Cerebellum (tissue), 4 donors: ENCODE measurements at places on chromosomes 2 and 18. TPM values are rescaled to one million over a fixed set of nuclear protein-coding genes. Genes with fewer than 3 reads are reported as not detected.

The TMEM237 gene
- 62.6 TPM for total RNA-seq

The MYCN gene
- 39.5 TPM for total RNA-seq

The HOXD12 gene
- total RNA-seq: not detected

The COL4A4 gene
- 3.0 TPM for total RNA-seq

The UGT1A4 gene
- total RNA-seq: not detected

The ATP6V1C2 gene
- total RNA-seq: 1.5 TPM

The AP1S3 gene
- total RNA-seq: 26.6 TPM

The HSPE1 gene
- 54.3 TPM for total RNA-seq

The MC5R gene
- 3.4 TPM for total RNA-seq

The MDH1B gene
- 5.0 TPM for total RNA-seq

The COA5 gene
- total RNA-seq: 45.7 TPM

The NT5DC4 gene
- not detected for total RNA-seq

The UGT1A9 gene
- not detected for total RNA-seq

The PSTPIP2 gene
- total RNA-seq: 2.4 TPM

The SP140 gene
- total RNA-seq: 1.6 TPM

The SKOR2 gene
- 19.9 TPM for total RNA-seq

The VWC2L gene
- total RNA-seq: 4.3 TPM

The C1QL2 gene
- total RNA-seq: 0.27 TPM

The PPIL3 gene
- total RNA-seq: 55.8 TPM

The TFCP2L1 gene
- total RNA-seq: 0.45 TPM

The XDH gene
- total RNA-seq: 0.54 TPM

The EIF2B4 gene
- total RNA-seq: 14.1 TPM

The VWA3B gene
- total RNA-seq: 0.73 TPM

The CCBE1 gene
- total RNA-seq: 4.3 TPM

The ATOH8 gene
- total RNA-seq: 13.2 TPM

The SERPINB10 gene
- not detected for total RNA-seq

The TEKT4 gene
- total RNA-seq: 0.27 TPM

The TUBA3D gene
- not detected for total RNA-seq

The KCNJ13 gene
- 0.82 TPM for total RNA-seq

The EXOC6B gene
- 76.9 TPM for total RNA-seq
